Naive B cell (primary cell): ENCODE measurements at places on chromosomes 2 and 18. TPM values are rescaled to one million over a fixed set of nuclear protein-coding genes. Genes with fewer than 3 reads are reported as not detected.

DNA sequence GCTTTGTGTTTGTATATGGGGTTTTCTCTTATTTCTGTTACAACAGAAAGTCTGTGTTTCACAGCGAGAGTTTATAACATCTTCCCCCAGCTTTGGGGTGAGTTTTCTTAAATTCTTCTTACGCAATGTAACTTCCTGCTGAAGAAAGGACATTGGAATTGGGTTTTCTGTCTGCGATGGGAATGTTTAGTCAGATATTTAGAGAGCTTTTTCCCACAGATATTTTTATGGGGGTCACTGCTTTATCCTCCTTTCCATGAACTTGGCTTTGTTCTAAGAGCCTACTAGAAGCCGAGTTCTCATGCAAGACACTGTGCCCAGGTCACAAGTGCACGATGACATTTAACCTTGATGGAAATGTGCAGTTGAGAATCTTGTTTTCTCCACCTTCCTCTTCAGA, 22.1 kb downstream of the B3GNT2 start:
- H3K36me3 ChIP-seq = peaks cover 29% of the 10 kb centered on the region
- no peak overlapping the region for H3K4me3 ChIP-seq
- H3K27me3 ChIP-seq = no peaks in the 10 kb centered on the region
- H3K27ac ChIP-seq = no peak overlapping the region
- no peak for DNase-seq
- peaks cover 77% of the 10 kb centered on the region for H3K4me1 ChIP-seq

CDCA7 gene
- polyA plus RNA-seq = 0.21 TPM

DNA sequence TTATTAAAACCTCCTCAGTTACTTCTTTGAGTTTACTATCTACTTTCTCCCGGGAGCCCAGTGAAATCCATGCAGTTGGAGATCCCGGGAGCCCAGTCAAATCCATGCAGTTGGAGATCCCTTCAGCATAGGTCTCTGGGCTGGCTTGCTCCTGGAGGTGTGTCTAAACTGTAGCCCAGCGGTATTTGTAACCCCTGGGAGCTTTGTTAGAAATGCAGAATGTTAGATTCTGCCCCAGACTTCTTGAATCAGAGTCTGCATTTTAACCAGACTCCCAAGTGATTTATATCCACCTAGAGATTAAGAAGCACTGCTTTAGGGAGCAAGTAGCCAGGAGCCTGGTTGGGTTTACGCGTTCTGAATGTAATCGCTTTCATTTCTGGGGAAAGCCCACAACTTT, 54.5 kb downstream of the ARHGAP28 start:
- DNase-seq = no peak
- H3K27me3 ChIP-seq = no peaks in the 10 kb centered on the region
- no peak overlapping the region for H3K4me3 ChIP-seq

ADGRF3 gene
- 0.09 TPM for polyA plus RNA-seq

DNA sequence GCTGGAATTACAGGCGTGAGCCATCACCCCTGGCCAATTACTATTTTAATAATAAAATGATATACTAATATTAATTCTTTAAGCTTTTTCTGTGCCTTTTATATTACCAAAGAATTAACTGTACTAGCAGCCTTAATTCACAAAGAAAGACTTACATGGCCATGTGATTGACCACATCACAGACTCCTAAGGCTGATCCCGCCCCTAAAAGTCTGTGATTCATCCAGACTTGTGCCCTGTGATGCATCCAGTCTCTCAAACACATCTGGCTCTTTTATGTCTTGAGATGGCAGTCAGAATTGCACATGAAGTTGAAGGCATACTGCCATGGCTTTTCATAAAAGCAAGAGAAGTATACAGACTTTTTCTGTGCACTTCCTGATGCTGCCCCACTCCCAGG, 91.7 kb downstream of the DTNA start:
- H3K27me3 ChIP-seq = peaks cover 6% of the 10 kb centered on the region
- no peak overlapping the region for H3K27ac ChIP-seq
- no peak overlapping the region for H3K4me3 ChIP-seq

DNA sequence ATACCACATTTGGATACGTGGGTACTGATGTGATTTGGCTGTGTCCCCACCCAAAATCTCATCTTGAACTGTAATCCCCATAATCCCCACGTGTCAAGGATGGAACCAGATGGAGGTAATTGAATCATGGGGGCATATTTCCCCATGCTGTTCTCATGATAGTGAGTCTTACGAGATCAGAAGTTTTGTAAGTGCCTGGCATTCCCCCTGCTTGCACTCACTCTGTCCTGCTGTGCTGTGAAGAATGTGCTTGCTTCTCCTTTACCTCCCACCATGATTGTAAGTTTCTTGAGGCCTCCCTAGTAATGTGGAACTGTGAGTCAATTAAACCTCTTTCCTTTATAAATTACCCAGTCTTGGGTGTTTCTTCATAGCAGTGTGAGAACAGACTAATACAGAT, 70.3 kb downstream of the CHST9 start:
- no peaks in the 10 kb centered on the region for H3K27me3 ChIP-seq
- H3K4me3 ChIP-seq = no peak overlapping the region
- H3K27ac ChIP-seq = no peak overlapping the region
- no peaks in the 10 kb centered on the region for H3K36me3 ChIP-seq
- no peaks in the 10 kb centered on the region for H3K4me1 ChIP-seq

ALLC gene
- not detected for polyA plus RNA-seq
